Activated CD4-positive, alpha-beta memory T cell treated with anti-CD3 and anti-CD28 coated beads, Interleukin-2, amount 10 ng/mL, durations not matched to agents 7 days and 5 days (primary cell): ENCODE measurements at places on chromosomes 4 and X.
A peak's percentile ranks its signal among the peaks of the same experiment; 100 is the strongest.

- no peak for DNase-seq
- H3K4me1 ChIP-seq, result no peaks in the 10 kb centered on the region
- H3K27me3 ChIP-seq, result peaks cover 10% of the 10 kb centered on the region
- H3K27ac ChIP-seq, result no peak overlapping the region
Measured at GRCh38 chrX:9903146-9903545, 64.0 kb upstream of the CLDN34 start.

DNA sequence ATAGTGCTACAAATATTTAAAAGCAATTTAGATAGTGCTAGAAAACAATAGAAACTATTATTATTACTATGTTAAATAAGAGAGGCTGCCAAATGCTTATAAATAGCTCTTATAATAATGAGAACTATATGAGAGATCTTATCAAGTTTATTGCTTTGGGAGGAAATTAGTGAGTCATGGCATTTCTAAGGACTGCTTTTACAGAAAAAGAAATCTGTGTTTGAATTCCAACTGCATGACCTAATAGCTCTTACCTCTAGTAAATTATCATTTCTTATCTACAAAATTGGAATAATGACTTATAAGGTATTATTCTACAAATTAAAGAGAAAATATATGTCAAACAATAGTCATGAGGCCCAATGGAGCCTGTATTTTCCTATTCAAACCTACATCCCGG is 177.2 kb downstream of the GABRG1 start:
- H3K27ac ChIP-seq, result no peak overlapping the region
- H3K27me3 ChIP-seq, result no peaks in the 10 kb centered on the region
- H3K4me3 ChIP-seq, result no peak overlapping the region
- DNase-seq, result no peak

- peak overlapping the region; percentile 98 for H3K4me3 ChIP-seq
- H3K4me1 ChIP-seq, result peaks cover 36% of the 10 kb centered on the region
- H3K27me3 ChIP-seq, result no peaks in the 10 kb centered on the region
- peaks cover 39% of the 10 kb centered on the region for H3K36me3 ChIP-seq
- peak overlapping the region; percentile 100 for H3K27ac ChIP-seq
Measured at GRCh38 chrX:119690921-119691716, 1.8 kb downstream of the SEPTIN6 start.

GRCh38 chrX:120310861-120311726 is at the start of gene TMEM255A:
TMEM255A (minus strand) TSS chrX:120311461; CDS start chrX:120311309, 152 bp downstream.
- peaks cover 4% of the 10 kb centered on the region for H3K36me3 ChIP-seq
- H3K4me1 ChIP-seq, result peaks cover 35% of the 10 kb centered on the region
- DNase-seq, result no peak
- peak within 1 kb of the TSS; percentile 71 for H3K4me3 ChIP-seq
- peaks cover 59% of the 10 kb centered on the region for H3K27me3 ChIP-seq

- no peaks in the 10 kb centered on the region for H3K27me3 ChIP-seq
- H3K36me3 ChIP-seq, result no peaks in the 10 kb centered on the region
- no peaks in the 10 kb centered on the region for H3K4me1 ChIP-seq
Measured at GRCh38 chr4:65924843-65925242, 254.6 kb upstream of the EPHA5 start.

- H3K27me3 ChIP-seq, result no peaks in the 10 kb centered on the region
- H3K4me1 ChIP-seq, result no peaks in the 10 kb centered on the region
- DNase-seq, result no peak
- H3K36me3 ChIP-seq, result no peaks in the 10 kb centered on the region
- no peak overlapping the region for H3K4me3 ChIP-seq
- no peak overlapping the region for H3K27ac ChIP-seq
Measured at GRCh38 chrX:111244235-111244750, 26.0 kb downstream of the CAPN6 start.

- no peaks in the 10 kb centered on the region for H3K4me1 ChIP-seq
- H3K4me3 ChIP-seq, result no peak overlapping the region
- no peak overlapping the region for H3K27ac ChIP-seq
- no peak for DNase-seq
Measured at GRCh38 chr4:168212656-168213055, 105.9 kb downstream of the DDX60 start.

- no peak overlapping the region for H3K4me3 ChIP-seq
- H3K4me1 ChIP-seq, result no peaks in the 10 kb centered on the region
- H3K36me3 ChIP-seq, result no peaks in the 10 kb centered on the region
- H3K27ac ChIP-seq, result no peak overlapping the region
- H3K27me3 ChIP-seq, result peaks cover 5% of the 10 kb centered on the region
Measured at GRCh38 chr4:101981756-101982155, 191.2 kb downstream of the BANK1 start.

DNA sequence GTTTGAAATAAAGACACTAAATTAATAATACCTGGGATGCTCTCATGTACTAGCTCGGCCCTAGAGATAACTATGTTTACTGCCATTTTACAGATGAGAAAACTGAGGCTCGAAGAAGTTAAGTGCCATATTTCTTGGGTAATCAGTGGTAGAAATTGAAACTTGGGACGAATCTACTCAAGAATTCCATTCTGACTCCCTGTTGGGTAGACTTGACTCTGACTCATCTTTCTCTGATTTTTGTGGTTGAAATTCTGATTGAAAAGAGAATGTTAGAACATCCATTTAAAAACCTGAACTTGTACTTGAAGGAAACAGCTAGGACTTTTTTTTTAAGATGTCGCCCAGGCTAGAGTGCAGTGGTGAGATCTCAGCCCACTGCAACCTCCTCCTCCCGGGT is 50.1 kb upstream of the NSUN7 start:
- H3K27ac ChIP-seq, result no peak overlapping the region
- H3K4me1 ChIP-seq, result peaks cover 30% of the 10 kb centered on the region
- DNase-seq, result no peak
- no peaks in the 10 kb centered on the region for H3K36me3 ChIP-seq

- H3K27ac ChIP-seq, result no peak overlapping the region
- H3K4me3 ChIP-seq, result no peak overlapping the region
- no peaks in the 10 kb centered on the region for H3K36me3 ChIP-seq
Measured at GRCh38 chr4:34138385-34138784, 2105.9 kb downstream of the ARAP2 start.

GRCh38 chrX:116379854-116380253 is 56.6 kb upstream of the SLC6A14 start:
- no peak for DNase-seq
- H3K4me1 ChIP-seq, result no peaks in the 10 kb centered on the region
- no peak overlapping the region for H3K27ac ChIP-seq
- H3K4me3 ChIP-seq, result no peak overlapping the region

DNA sequence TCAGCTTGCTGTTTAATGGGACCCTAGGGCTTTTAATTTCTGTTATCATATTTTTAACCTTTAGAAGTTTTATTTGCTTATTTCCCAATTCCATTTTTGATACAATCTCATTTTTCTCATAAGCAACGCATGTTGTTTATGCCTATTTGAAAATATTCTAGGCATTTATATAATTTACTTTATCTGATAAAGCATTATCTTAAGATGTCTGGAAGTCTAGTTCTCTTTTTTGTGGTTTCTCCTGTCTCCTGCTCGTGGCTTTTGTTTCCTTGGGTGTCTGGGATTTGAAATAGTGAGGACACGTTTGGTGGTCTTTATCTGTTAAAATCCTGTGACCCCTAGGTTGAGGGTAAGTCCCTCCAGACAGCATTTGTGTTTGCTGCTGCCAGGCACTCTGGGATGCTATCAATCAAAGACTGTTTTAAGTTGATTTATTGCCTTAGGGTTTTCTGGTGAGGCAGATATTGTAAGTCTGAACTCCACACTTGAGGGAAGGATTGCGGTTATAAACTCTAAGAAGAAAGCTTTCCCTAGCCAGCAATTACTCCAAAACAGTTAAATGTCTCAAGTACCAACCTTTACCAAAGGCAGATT is 208.0 kb downstream of the PRDM5 start:
- no peaks in the 10 kb centered on the region for H3K36me3 ChIP-seq
- no peaks in the 10 kb centered on the region for H3K4me1 ChIP-seq
- no peak overlapping the region for H3K4me3 ChIP-seq
- peaks cover 13% of the 10 kb centered on the region for H3K27me3 ChIP-seq
- H3K27ac ChIP-seq, result no peak overlapping the region

- no peaks in the 10 kb centered on the region for H3K27me3 ChIP-seq
- no peak overlapping the region for H3K27ac ChIP-seq
Measured at GRCh38 chrX:13764765-13765164, 30.2 kb downstream of the OFD1 start.

- no peaks in the 10 kb centered on the region for H3K36me3 ChIP-seq
- no peak overlapping the region for H3K4me3 ChIP-seq
- H3K27me3 ChIP-seq, result no peaks in the 10 kb centered on the region
- H3K4me1 ChIP-seq, result no peaks in the 10 kb centered on the region
- no peak for DNase-seq
Measured at GRCh38 chr4:57854748-57855147, 744.6 kb upstream of the IGFBP7 start.

DNA sequence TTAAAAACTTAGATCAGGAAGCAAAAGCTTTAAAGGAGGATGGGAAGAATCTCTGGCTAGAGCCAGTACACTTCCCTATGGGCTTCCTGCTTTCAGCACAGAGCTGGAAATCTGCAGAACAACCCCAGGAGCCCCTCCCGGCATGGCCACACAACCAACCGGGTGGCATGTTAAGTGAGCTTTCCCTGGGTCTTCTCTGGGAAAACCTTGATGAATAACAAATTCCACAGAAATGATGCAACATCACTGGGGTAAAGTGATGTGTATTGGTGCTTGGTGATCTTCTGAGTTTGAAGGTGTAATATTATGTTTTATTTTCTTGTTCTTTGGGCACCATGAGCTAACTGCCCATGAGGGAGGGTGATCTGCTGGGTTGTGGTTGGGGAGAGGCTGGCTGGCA is 22.1 kb downstream of the NHS start:
- H3K4me1 ChIP-seq, result no peaks in the 10 kb centered on the region
- H3K27me3 ChIP-seq, result no peaks in the 10 kb centered on the region
- no peaks in the 10 kb centered on the region for H3K36me3 ChIP-seq
- no peak overlapping the region for H3K27ac ChIP-seq

DNA sequence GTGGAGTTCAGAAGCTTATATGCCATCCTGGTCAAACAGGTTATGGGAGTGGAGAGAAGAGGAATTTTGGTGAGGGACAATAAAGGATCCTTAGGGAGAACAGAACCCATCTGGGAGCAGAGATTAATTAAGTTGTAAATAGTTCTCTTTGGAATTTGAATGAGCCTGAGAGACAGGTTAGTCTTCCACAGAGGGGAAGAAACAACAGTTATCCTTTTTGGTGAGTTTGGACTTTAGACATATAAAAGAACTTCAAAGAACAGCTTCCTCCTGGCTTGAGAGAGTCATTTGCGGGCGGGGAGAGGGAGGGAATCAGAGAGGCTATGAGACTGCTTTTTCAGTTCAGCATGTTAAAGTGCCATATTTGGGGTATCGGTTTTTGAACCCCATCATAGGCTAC is 793.3 kb upstream of the MAGEB2 start:
- no peaks in the 10 kb centered on the region for H3K36me3 ChIP-seq
- H3K27me3 ChIP-seq, result no peaks in the 10 kb centered on the region
- H3K4me1 ChIP-seq, result no peaks in the 10 kb centered on the region
- no peak overlapping the region for H3K27ac ChIP-seq

DNA sequence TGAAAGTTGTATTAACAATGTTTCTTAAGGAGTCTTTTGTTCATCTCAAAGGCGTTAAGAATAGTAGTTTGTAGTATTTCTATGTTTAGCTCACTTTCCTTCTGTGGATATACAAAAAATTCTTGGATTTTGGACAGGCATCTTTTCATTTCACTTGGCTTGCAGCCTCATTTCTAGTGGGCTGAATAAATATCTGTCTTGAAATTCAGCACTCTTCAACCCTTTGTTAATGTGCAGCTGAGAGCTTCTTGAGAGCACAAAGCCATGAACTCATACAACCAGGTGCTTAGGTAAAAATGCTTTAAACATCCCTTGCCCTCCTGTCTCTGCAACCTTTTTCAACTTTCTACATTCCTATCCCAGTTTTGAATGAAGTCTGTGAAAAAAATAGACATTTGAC is 1003.2 kb downstream of the C4orf33 start:
- no peak overlapping the region for H3K4me3 ChIP-seq
- H3K27me3 ChIP-seq, result no peaks in the 10 kb centered on the region
- H3K36me3 ChIP-seq, result no peaks in the 10 kb centered on the region
- no peak overlapping the region for H3K27ac ChIP-seq

DNA sequence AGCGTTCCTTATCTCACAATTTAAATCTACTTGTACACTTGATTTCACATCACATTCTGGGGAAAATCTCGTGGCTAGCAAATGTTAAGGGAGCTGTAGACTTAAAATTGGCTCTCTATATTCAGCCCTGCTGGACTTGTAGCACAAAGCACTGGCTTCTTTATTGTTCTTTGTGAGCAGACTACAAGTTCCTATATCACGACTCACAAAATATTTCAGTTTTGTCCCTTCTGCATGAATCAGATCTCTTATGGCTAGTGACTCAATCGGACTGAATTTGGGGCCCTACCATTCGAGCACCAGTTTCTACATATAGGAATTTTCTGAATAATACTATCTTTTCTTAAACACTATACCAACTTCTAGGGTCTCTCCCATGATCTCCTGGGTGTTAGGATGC is 390.1 kb downstream of the ADAM29 start:
- no peaks in the 10 kb centered on the region for H3K27me3 ChIP-seq
- DNase-seq, result no peak
- H3K27ac ChIP-seq, result no peak overlapping the region
- no peaks in the 10 kb centered on the region for H3K36me3 ChIP-seq
- H3K4me1 ChIP-seq, result no peaks in the 10 kb centered on the region

DNA sequence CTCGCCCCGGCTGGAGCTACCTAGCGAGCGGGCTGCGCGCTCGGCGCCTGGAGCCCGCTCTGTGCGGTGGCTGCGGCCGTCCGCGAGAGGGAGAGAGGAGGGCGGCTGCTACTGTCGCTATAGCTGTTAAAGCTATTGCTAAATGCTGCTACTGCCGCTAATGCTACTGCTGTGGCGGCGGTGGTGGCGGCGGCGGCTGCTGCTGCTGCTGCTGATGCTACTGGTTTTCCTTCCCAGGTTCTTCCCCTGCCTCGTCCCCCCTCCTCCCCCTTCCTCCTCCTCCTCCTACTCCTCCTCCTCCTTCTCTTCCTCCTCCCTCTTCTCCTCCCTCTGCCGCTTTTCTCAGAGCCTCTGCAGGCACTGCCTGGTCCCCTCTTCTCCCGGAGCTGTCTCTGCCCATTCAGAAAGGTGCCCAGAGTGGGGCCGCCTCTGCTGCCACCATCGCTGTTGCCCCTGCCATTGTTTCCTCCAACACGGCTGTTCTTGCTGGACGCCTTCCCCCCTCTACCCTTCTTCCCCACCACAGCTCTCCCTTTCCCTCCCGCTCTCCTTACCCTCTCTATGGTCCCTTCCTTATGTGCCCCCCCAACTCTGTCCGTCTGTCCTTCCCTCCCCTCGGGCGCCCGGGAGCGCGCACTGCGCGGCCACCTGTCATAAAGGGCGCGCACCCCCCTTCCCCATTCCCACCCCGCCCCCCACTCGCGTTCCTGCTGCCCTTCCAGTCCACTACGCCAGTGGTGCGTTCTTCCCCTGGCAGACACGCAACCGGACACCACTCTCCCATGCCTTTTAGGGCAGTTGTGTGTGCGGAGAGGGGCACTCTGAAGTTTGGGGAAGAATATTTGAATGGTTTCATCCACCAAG is at the start of gene NEXMIF:
Gene NEXMIF, minus strand, starts transcription at position 228 of the 864 bp plus-strand sequence.
- no peaks in the 10 kb centered on the region for H3K36me3 ChIP-seq
- peaks cover 22% of the 10 kb centered on the region for H3K27me3 ChIP-seq
- H3K4me3 ChIP-seq, result peak within 1 kb of the TSS; percentile 80
- peaks cover 10% of the 10 kb centered on the region for H3K4me1 ChIP-seq
